ENCODE measurements at places on chromosomes 6 and 20.

DNA sequence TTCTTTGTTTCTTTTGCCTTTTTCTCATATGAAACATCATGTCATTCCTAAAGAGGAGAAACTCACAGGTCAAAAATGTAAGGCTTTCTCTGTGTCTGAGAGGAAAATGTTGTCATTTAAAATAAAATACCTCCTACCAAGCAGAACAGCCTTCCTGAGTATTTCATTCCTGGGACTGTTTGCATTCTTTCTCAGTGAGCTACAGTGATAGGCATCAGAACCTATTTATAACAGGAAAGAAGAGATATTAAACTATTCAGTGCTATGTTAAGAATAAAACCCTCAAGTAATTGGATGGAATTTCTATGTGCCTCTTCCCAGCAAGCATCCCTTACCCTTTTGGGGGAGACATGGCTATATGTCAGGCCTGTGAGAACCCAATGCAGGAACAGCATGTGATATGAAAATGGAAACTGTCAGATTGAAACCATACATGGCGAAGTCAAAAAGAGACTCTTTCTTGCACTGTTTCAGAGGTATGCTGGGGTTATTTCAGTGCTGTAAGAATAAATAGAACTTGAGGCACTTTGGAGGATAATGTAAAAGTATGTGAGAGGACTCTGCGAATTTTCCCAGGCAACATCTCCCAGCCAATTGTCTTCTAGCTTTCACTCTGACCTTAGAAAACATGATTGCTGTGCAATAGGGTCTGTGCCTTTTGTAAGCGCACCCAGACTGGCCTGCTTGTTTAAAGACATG, 133.8 kb upstream of the CCN2 start:
- DNase-seq: no peak

DNA sequence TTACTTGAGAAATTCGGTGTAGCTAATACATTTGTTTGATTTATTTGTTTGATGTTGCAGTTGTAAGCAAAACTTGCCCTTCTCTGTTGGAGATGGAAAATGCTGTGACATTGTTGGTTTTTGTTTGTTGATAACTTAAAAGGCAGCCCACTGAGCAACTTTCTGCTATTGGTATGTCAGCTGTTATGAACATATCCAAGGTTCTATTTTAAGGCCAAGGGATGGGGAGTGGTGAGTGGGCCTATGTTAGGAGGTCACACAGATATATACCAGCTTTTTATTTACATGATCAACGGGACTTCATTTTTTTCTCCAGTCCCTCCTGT, 5.7 kb downstream of the QKI start:
- DNase-seq: no peak

DNA sequence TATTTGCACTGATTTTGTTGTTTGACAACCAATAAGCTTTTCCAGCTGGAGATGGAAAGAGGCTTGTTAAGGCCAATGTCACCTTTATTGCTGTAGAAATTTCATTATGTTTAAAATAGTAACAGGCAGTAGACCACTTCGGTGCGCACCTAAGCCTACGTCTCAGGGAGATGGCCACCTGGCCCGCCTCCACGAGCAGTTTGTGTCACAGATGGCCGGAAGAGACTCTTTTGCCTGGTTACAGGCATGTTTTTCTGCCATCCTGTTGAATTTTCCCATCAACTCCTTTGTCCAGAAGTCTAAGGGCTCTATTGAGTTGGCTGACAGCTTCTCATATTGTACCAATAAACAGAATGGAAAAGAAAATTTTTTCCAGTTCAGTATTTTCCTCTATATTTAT, 51.0 kb downstream of the SLC9A8 start:
- DNase-seq: no peak

GRCh38 chr6:112235956-112236355, 18.4 kb downstream of the LAMA4 start:
- DNase-seq: peak; percentile 35

GRCh38 chr6:10429638-10430427, 15.0 kb upstream of the TFAP2A start:
- no peak for DNase-seq

DNA sequence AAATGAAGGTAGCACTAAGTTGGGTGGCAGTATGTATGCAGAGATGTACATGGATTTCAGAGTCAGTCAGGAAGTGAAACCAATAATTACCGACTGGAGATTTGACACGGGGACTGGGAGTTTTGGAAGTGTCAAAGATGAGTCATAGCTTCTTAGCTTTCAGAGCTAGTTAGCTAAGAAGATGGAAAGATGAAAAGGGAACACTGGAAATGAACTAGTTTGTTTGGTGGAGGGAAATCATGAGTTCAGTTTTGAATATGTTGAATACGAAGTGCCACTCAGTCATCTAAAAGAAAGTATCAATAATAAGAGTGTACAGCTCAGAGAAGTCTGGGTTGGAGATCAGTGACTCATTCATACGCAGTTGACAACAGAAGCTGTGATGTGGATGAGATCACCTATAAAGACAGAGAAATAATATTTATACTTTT, 7.5 kb downstream of the ESF1 start:
- no peak for DNase-seq

GRCh38 chr6:75528423-75528822, 34.8 kb upstream of the FILIP1 start:
- no peak for DNase-seq

- DNase-seq: peak; percentile 63
These were observed 38.6 kb upstream of the GGTLC1 start for GRCh38 chr20:24027229-24027628.

DNA sequence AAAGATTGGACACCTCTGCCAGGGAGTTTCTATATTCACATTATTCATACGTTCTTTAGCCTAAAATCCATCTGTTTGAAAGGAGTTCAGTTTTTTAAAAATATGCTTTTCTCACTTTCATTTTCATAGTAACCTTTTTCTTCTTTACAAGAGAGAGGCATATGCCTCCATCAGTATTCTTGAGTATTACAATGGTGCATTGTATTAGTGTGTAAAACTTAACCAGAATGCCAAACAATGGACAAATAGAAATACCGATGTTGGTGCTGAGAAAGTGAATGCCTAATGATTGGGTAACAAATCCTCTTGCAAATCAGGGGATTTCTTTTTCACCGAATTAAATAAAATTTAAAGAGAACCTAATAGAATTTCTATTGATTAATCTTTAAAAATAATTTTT, 163.2 kb upstream of the LAMA2 start:
- no peak for DNase-seq

DNA sequence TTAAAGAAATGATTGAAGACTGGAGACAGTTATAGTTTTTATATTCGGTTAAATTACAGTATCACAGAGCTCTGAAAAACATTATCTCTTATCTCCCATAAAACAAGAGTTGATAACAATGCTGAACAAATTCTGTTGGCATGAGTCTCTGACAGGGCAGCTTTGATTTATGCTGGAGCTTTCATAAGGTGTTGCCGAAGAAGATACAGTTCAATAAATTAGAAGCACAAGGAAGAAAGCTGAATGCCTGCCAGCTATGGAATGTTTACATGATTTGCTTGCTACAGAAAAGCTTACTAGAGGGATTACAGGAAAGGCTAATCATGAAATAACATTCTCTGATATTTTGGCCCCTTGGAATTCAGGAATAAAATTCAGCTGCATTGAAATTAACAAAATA, 431.9 kb upstream of the GJE1 start:
- no peak for DNase-seq

- DNase-seq: no peak
These were observed 50.5 kb upstream of the ENPP5 start for GRCh38 chr6:46221222-46221793.

GRCh38 chr6:4008324-4009047, 70.5 kb downstream of the FAM217A start:
- no peak for DNase-seq

DNA sequence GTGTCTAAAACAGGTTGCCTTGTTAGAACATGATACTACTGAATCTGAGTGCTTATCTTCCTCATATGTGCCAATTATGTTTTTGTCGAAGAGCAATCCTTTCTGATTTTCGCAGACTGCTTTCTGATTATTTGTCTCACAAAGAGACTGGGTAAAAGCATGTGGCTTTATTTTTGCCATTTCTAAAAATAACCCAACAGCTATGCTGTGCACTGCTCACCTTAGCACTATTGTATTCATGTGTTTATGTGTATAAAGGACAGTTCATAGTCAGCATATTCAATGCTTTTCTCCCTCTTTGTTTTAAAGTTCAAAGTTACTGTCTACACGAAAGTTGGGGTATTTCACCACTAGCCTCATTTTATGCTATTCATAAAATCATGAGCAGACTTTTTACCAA, 127.0 kb downstream of the SGK1 start:
- no peak for DNase-seq

DNA sequence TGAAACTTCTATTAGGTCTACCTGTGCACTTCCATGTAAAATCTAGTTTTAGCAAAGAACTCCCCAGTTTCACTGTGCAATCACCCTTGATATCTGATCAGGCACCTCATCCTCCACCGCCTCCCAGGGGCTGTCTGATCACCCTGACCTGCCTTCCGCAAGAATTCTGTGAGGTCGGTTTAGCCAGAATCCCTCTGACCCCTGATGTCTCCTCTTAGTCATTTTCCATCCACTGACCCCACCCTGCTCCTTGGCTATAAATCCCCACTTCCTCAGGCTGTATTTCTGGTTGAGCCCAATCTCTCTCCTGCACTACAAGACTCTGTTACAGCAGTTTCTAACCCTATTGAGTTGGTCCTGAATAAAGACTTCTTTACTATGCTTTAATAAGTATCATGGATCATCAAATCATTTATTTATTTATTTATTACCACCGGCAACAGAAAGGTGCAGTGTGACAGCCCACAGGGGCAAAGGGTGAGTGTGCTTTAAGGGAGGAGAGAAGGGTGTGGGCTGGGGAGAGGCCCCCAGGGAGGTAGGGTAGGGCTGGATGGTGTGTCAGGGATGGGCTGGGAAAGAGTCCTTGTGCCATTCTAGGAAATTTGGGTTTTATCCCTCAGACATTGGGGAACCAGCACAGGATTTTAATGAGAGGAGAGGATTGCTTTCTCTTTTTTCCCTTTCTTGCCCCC, 11.2 kb upstream of the SERPINB6 start:
- DNase-seq: no peak

DNA sequence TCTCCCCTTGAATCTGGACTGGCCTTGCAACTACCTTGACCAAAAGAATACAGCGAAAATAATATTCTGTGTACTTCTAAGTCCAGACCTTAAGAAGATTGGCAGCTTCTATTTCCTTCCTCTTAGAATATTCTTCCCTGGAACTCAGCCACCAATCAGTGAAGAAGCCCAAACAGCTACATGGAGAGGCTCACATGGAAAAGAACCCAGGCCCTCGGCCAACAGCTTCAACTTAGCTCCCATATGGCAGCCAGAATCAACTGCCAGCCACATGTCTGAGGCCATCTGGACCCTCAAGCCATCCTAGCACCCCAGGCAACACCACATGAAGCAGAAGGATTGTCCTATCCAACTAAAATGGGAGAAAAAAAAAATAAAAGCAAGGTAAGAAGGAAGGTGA, 178.8 kb downstream of the IBTK start:
- DNase-seq: no peak

- DNase-seq: no peak
These were observed 4.4 kb downstream of the ENPP4 start for GRCh38 chr6:46134216-46134615.

GRCh38 chr6:56644366-56644765, 1.7 kb upstream of the DST start:
- DNase-seq: no peak

GRCh38 chr6:46652232-46652602, 401 bp downstream of the CYP39A1 start:
- no peak for DNase-seq

DNA sequence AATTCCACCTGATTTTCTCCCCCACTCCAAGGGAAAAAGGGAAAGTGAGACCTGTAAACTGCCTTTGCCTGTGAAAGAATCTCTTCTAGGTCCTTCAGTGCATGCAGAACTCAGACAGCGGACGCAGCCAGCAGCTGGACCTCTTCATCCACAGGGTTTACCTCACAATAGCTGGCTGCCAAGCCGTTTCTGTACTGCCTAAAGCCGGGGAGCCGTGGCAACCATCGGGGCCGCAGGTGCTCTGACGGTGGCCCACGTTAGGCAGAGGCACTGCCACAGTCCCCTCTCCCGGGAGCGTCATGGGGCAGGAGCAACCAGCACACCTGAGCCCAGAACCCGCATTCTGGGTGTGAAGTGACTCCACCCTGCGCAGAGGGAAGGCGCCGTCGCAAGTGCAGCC, 206.1 kb downstream of the TTLL2 start:
- DNase-seq: no peak

DNA sequence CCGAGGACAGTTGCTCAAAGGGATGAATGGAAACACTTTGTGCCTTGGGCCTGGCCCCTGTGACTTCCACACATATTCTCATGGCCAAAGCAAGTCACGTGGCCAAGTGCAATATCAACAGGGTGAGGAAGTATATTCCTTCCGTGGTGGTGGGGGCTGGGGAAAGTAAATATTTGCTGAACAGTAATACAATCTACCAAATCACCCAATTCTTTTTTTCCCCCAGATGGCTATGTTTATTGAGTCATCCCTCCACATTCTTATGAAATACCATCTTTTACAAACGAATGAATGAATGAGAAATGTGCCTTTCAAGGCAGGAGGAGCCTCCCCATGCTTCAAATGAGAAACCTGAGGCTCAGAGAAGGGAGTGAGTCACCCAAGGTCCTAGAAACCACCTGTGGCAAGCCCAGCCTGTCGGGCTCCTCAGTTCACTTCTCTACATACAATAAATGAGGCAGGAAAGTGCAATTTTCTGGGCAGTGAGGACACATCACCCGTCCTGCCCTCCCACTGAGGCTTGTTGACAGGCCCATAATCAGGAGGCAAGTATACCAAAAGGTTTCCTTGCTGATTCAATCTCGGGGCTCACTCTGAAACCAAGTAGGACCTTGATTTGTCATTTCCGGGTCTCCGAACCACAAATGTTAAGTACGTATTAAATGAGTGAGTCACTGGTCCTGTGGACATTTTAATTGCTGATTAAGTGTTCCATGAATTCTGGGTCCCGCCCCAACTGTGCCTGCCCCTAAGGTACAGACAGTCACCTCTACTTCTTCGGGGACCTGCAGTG, 25.3 kb upstream of the TOP1 start:
- DNase-seq: peak; percentile 72

DNA sequence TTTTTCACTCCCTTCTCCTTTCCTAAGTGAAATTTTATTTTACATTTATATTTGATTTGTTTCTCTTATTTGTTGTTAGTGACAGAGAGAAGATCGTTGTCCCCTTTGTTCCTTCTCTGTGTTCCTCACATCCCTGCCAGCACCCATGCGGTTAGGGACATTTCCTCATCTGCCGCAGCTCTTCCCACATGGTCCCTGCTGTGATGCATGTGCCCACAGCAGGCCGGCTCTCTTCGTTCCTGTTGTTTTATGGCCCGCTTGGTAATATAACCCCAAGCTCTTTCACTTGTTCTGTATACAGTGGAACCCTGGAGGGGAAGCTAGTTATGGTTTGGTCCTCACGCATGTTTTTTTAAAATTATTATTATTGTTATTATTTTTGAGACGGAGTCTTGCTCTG, 23.6 kb downstream of the DTD1 start:
- DNase-seq: no peak

DNA sequence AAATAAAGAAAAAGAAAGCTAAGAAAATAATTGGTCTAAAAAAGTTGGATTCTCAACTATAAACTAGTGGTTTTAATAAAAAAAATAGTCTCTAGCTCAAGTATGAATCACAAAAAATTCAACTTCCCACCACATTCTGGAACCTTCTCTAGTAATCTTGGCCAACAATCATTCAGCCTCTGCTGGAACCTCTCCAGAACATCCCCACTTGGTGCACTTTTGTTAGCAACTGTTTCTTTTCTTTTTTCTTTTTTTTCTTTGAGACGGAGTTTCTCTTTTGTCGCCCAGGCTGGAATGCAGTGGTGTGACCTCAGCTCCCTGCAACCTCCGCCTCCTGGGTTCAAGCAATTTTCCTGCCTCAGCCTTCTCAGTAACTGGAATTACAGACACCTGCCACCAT, 35.7 kb downstream of the TXLNB start:
- DNase-seq: no peak

GRCh38 chr6:45677381-45678284, 299.9 kb upstream of the SUPT3H start:
- peak; percentile 46 for DNase-seq

Measured in stimulated activated CD4-positive, alpha-beta T cell treated with anti-CD3 and anti-CD28 coated beads, Interleukin-2, amount 100 ng/mL, for 24 hours (primary cell).